ENCODE measurements at places on chromosomes 13 and 19.

- no peak for DNase-seq
These were observed 82.9 kb downstream of the TNFRSF19 start for GRCh38 chr13:23652909-23653726.

DNA sequence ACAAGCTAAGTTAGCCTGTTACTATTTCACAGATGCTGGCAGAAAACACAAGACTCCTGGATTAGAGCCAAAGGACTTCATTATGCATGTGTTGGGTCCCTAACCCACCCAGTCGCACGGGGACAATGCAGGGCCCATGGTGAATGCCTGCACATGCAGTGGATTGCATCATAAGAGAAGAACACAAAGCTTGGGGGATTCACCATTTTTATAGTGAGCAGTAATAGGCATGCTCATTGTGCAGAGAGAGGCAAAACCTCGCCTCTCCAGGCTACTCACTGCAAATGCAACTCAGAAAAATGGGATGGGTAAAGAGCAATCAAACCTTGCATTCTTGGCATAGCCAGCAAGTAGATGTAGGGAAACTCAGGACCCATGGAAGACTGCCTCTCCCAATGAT is 115.8 kb downstream of the DIAPH3 start:
- DNase-seq = no peak

DNA sequence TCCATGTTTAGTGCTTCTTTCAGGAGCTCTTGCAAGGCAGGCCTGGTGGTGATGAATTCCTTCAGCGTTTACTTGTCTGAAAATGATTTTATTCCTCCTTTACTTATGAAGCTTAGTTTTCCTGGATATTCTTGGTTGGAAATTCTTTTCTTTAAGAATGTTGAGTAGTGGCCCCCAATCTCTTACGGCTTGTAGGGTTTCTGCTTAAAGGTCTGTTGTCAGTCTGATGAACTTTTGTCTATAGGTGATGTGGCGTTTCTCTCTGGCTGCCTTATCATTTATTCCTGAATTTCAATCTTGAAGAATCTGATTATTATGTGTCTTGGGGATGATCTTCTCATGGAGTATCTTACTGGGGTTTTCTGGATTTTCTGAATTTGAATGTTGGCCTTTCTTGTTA is 26.0 kb downstream of the ZNF430 start:
- DNase-seq = no peak

GRCh38 chr13:99151516-99151915 is 49.1 kb upstream of the UBAC2 start:
- DNase-seq = no peak

DNA sequence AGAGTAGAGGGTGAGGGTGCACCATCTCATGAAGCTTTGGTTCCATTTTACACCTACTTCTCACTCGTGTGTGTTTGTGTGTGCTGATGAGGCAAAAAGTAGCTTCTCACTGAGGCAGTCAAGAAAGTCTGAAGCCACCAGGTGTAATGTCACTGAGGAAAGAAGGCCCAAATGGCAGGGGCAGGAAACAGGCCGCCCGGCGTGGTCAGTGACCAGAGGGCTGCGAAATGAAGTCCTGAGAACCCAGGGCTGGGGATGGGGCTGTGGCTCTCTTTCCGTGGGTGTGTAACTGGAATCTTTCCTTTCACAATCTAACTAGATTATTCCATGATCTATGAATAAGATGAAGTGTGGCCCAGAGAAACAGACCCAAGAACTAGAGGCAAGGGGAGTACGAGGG is 25.5 kb upstream of the TFDP1 start:
- DNase-seq = no peak

- DNase-seq = no peak
These were observed at the start of gene FAM216B for GRCh38 chr13:42781352-42781751. Gene FAM216B (plus strand): TSS chr13:42781584. CDS start chr13:42784068, 2,484 bp downstream.

DNA sequence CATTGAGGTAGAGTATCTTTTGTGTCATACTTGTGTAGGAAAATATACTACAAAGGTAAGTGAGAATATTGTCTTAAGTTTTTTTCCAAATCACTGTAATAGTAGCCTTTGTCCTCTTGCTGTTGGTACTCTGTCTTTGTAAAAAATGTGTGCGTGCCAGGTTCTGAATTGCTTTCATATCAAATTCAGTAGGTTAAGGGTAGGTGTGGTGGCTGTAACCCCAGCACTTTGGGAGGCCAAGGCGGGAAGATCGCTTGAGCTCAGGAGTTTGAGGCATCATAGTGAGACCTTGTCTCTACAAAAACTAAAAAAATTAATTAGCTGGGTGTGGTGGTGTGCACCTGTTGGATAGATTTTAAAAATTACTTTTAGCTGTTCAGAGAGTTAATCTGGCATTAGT is 46.6 kb downstream of the GARRE1 start:
- DNase-seq = no peak

- DNase-seq = no peak
These were observed 86.7 kb upstream of the TPP2 start for GRCh38 chr13:102510072-102510471.

- no peak for DNase-seq
These were observed 3.1 kb downstream of the SPC24 start for GRCh38 chr19:11152318-11153062.

GRCh38 chr19:2803486-2804155 is 16.0 kb upstream of the ZNF554 start:
- DNase-seq = no peak

DNA sequence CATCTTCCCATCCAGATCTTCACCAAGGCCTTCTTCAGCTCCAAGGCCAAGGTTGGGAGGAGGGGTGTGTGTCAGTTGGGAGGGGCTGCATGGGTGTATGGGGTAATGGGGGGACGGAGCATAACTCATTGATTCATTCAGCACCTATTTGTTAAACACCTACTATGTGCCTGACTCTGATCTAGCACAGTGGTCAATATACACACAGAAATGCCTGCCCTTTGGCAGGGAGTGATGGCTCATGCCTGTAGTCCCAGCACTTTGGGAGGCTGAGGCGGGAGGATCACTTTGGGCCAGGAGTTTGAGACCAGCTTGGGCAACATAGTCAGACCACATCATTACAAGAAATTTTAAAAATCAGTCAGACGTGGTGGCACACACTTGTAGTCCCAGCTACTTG is 19.2 kb upstream of the SPACA4 start:
- DNase-seq = no peak

DNA sequence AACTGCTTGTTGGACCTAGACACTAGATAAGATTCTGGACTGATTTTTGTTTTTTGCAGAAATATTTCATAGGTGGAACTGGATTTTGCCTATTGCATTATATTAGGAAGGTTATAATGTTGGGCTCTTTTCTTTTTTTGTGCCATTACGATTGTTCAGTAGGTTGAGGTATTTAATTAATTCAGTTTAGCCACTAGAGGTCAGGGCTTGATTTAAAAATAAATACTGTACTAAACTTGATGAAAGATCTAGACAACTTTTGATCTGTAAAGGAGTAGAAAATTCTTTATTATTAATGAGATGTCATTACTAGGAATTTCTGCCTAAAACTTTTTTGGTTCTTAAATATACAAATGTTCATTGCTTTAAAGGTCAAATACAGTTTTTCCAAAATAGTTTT is 15.2 kb upstream of the SUPT20H start:
- DNase-seq = no peak

DNA sequence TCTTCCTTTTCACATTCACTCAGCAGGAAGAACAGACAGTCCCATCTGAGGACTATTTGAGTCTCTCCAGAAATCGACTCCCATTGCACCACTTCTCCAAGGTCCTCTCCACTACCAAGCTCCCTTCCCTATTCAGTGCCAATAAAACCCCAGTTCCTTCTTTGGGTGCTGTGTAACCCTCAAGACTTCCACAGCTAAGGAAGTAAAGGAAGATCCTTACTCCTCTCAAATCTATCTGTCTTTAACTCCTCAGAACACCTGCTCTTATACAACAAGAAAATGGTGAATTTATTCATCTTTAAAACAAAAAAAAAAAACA is 29.2 kb upstream of the TM9SF2 start:
- no peak for DNase-seq

DNA sequence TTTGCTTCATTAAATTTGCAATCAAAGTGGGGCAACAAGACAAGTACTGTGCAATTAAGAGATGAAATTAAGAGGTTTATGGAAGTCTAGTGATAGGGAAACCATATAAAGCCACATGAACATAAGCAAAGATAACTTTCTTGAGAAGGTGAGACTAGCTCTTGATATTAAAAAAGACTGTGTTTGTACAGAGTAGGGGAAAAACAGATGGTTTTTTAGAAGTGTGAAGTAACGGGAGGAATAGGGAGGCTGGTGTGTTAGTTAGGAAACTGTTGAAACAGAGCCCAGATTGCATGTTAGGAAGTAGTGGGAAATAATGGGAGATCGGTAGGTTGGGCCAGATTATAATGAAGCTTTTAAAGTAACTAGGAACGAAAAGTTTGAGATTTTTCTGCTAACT is 149.8 kb upstream of the FREM2 start:
- DNase-seq = no peak

DNA sequence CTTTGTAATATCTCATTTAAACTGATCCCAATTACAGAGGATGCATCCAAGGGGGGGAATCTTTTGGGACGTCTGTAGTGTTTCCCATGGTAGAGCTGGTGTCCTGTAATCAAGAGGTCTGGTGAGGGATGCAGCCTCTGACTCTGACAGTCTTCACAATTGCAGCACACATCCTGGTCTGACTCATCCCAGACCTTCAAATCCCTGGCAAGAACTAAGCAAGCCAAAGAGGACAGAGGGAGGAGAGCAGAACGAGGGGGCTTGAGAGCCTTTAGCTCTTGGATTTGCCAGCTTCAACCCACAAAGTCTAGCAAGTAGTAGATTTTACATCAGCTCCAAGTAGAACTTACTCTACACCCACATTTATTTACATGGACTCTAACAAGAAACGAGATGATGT is 17.3 kb upstream of the FCGBP start:
- DNase-seq = no peak

GRCh38 chr19:35056513-35057063 is 15.1 kb downstream of the HPN start:
- no peak for DNase-seq

DNA sequence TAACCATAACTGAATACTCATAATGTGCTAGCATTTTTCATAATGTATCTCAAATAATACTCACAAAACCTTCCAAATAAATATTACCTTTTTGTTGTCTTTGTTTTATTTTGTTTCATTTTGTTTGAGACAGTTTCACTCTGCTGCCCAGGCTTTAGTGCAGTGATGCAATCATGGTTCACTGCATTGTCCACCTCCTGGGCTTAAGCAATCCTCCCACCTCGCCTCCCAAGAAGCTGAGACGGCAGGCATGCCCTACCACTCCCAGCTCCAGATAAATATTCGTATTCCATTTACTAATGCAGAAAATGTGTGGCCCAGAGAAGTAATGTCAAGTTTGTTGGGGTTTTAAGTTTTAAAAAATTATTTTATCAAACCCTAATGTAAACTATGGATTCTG is 739.1 kb downstream of the GPC5 start:
- DNase-seq = no peak

DNA sequence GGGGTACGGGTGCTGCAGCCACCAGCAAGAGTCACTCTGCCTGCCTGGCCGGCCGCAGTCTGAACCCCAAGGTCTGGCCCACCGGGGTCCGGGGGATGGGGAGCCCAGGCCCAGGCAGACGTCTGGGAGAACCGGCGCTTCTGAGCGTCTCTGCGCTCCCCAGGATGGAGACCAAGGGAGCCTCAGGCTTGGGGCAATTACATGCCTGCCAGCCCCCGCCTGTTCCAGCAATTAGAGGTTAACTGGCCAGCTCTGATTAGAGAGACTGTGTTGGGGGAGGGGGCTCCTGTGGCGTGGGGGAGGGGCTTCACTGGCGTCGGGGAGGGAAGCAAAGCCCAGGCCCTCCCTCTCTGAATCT is 11.9 kb downstream of the MEIS3 start:
- no peak for DNase-seq

GRCh38 chr13:76693086-76693485 is 193.1 kb downstream of the KCTD12 start:
- DNase-seq = no peak

- peak; percentile 37 for DNase-seq
These were observed 1.5 kb upstream of the FTL start for GRCh38 chr19:48963371-48964204.

DNA sequence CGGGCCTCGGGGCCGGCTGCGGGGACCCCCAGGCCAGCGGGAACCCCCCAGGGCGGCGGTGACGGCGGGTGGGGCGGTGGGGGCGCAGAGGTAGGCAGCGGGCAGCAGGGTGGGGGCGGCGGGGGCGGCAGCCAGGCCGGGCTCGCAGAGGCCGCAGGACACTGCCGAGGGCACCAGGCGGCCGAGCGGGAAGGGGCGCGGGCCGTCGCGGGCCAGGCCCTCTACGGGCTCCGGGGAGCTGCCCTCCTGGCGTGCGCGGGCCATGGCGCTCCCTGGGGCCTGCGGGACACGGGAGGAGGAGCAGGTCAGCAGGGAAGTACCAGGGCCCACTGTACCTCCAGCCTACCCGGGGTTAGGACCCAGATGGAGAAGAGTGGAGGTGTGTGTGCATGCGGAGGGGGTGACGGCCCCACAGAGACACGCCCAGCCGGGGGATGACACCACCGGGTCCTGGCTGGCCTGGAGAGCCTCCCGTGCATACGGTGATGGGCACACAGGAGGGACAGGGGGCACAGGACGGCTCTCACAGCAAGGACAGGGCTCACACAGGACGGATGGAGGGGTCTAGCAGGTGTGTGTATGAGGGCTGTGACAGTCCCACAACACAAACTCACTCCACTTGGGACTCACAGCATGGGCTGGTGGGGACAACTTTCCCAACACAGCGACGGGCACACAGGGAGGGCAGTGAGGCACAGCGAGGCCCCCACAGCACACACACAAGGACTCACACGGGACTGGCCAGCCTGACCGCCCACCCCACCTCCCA is 2.6 kb downstream of the BBC3 start:
- peak; percentile 48 for DNase-seq

DNA sequence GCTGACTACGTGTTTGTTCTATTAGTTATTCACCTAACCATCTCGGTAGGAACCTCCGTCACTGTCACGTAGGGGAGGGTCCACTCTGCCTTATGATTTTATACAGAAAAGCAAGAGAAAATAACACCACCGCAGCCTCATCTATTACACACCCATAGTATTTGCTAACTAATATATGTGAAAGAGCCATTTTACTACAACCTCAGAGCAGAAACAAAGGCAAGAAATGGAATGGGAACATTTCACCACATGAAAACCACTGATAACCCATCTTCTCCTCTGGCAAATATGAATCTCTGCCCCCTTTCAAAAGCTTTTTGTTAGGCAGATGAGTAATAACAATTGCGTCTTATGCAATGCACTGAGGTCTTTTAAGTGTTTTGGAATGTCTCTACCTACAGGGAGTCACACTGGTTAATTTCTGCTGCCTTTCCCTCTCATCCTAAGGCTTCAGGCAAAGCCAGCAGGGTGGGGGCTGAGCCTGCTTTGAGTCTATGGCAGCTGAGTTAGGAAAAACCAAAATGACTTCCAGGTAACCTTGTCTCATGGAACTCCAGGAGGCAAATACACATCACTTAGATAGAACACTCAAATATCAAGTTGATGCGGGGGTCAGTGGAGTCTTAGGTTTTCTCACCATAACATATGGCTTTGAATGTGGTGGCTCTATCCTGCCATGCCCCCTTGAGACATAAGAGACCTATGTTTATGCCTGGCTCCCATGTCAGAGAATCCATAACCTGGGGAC is 15.0 kb downstream of the TSHZ3 start:
- no peak for DNase-seq

- no peak for DNase-seq
These were observed 168.6 kb downstream of the POSTN start for GRCh38 chr13:37429976-37430375.

All from activated T-cell treated with anti-CD3 and anti-CD28 coated beads for 1 hour (primary cell).